ENCODE measurements at places on chromosomes 7 and 10. TPM values are rescaled to one million over a fixed set of nuclear protein-coding genes. Genes with fewer than 3 reads are reported as not detected.

TBXAS1 gene
- polyA plus RNA-seq: 22.8 TPM

STOX1 gene
- polyA plus RNA-seq: 9.1 TPM

TUBAL3 gene
- 0.39 TPM for polyA plus RNA-seq

ARHGEF35 gene
- 24.1 TPM for polyA plus RNA-seq

- DNase-seq: no peak
These were observed 32.7 kb downstream of the PRKAG2 start for GRCh38 chr7:151844071-151844824.

DNA sequence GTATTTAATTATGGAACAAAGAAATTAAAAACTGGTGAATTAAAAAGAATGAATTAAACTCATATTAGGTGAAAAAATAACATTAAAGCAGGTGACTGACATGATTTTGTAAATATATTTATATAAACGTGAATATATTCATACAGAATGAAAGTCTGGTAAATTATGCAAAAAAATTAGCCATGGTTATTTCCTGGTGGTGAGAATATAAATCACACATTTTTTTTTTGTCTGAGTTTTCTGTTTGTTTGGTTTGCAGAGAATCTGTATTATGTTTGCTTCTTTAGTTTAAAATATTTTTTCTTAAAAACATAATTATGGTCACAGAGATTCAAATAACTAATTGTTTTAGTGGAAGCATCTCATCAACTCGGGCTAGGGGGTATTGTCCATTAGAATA, 73.0 kb upstream of the CSTF2T start:
- DNase-seq: no peak

- no peak for DNase-seq
These were observed 106.4 kb downstream of the CH25H start for GRCh38 chr10:89100680-89101079.
